Bladder microvascular endothelial cell (primary cell): ENCODE measurements at places on chromosomes 7 and 10. TPM values are rescaled to one million over a fixed set of nuclear protein-coding genes. Genes with fewer than 3 reads are reported as not detected.

The ZNF425 gene
- 1.3 and 2.1 TPM in 2 replicates for total RNA-seq

The CFAP43 gene
- under 0.01 TPM in 1 of 2 replicates, not detected in the other for total RNA-seq

The SH2D4B gene
- total RNA-seq = 0.06 and 0.16 TPM in 2 replicates

The ENKUR gene
- 0.06 TPM in 1 of 2 replicates, not detected in the other for total RNA-seq

The OR2A5 gene
- total RNA-seq = not detected in 2 replicates

The MYO1G gene
- under 0.01 and 0.13 TPM in 2 replicates for total RNA-seq

The NME8 gene
- total RNA-seq = not detected in 2 replicates

The PON1 gene
- total RNA-seq = under 0.01 TPM in 1 of 2 replicates, not detected in the other

The SKIDA1 gene
- 0.94 and 0.97 TPM in 2 replicates for total RNA-seq

The FIGNL1 gene
- 21.6 and 33.4 TPM in 2 replicates for total RNA-seq

The MKX gene
- under 0.01 and 0.19 TPM in 2 replicates for total RNA-seq

The ZNF239 gene
- total RNA-seq = 0.49 and 0.94 TPM in 2 replicates

The ZNF365 gene
- 0.25 TPM in 1 of 2 replicates, not detected in the other for total RNA-seq
